ENCODE measurements at places on chromosomes 16 and 17. TPM values are rescaled to one million over a fixed set of nuclear protein-coding genes. Genes with fewer than 3 reads are reported as not detected.

Gene KCNH6
- not detected for total RNA-seq

Gene CD300E
- total RNA-seq = 1.2 TPM

Gene MYH11
- 23.3 TPM for total RNA-seq

Gene COPZ2
- 43.1 TPM for total RNA-seq

DNA sequence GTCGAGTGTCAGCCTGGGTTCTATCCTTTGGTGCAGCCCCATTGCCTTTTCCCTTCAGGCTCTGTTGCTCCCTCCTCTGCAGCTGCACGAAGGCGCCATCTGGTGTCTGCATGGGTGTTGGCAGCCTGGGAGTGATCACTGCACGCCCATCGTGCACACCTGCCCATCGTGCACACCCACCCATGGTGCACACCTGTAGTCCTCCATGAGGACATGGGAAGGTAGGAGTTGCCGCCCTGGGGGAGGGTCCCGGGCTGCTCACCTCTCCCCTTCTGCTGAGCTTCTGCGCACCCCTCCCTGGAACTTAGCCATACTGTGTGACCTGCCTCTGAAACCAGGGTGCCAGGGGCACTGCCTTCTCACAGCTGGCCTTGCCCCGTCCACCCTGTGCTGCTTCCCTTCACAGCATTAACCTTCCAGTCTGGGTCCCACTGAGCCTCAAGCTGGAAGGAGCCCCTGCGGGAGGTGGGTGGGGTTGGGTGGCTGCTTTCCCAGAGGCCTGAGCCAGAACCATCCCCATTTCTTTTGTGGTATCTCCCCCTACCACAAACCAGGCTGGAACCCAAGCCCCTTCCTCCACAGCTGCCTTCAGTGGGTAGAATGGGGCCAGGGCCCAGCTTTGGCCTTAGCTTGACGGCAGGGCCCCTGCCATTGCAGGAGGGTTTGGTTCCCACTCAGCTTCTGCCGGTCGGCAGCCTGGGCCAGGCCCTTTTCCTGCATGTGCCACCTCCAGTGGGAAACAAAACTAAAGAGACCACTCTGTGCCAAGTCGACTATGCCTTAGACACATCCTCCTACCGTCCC, 2.9 kb downstream of the CTRL start:
- no peak for DNase-seq

- no peak for DNase-seq
Measured at GRCh38 chr16:10090816-10091215, 91.4 kb downstream of the GRIN2A start.

DNA sequence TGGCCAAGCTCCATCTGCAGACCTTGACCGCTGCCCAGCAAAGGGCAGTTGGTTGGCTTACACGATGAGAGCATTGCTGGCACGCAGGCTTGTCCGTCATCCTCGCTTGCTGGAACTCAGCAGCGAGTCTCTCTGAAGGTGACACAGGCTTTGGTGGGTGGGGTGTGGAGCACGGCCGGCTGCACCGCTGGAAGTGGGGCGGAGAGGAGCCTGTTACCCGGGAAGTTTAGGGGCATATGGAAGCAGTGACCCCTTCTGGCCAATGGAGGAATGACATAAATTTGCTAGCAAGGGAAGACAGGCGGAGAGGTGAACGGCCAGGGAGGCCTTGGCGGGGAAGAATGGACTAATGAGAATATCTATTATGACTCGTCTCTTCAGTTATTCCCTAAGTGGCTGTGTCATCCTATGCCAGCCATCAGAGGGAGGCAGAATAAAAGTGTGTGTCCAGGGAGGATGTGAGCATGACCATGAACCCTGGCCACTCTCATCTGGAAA, 65.9 kb upstream of the SDK2 start:
- DNase-seq = no peak

- no peak for DNase-seq
Measured at GRCh38 chr17:57261084-57261461, 4.8 kb downstream of the MSI2 start.

DNA sequence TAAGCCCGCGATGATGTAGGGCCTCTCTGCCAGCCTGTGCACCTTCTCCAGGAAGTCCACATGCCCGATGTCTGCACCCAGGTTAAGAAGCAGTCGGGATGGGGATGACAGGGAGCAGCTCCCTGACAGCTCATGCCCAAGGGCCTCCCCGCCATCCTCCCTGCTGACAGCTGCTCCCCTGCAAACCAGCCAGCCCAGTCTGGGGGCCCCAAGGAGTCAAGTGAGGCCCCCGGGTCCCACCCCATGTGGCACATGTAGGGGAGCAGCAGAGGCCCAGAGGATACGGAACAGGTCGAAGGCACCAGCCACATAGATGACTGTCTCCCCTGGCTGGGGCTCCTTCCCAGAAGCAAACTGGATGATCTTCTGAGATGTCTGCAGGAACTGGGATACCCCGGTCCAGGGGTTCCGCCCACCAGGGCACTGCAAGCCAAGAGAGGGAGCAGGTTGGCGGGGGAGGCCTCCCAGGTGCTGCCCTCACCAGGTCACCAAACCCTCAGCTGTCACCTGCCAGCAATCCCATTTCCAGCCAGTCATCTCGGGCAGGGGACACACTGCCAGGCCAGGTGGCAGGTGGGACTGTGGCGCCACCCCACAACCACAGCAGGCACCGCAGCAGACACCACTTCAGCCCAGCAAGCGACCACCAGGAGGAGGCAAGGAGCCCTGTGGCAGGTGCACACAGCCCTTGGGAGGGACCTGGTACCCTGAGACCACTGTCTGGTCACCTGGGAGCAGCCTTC, 4.6 kb downstream of the PCYT2 start:
- no peak for DNase-seq

DNA sequence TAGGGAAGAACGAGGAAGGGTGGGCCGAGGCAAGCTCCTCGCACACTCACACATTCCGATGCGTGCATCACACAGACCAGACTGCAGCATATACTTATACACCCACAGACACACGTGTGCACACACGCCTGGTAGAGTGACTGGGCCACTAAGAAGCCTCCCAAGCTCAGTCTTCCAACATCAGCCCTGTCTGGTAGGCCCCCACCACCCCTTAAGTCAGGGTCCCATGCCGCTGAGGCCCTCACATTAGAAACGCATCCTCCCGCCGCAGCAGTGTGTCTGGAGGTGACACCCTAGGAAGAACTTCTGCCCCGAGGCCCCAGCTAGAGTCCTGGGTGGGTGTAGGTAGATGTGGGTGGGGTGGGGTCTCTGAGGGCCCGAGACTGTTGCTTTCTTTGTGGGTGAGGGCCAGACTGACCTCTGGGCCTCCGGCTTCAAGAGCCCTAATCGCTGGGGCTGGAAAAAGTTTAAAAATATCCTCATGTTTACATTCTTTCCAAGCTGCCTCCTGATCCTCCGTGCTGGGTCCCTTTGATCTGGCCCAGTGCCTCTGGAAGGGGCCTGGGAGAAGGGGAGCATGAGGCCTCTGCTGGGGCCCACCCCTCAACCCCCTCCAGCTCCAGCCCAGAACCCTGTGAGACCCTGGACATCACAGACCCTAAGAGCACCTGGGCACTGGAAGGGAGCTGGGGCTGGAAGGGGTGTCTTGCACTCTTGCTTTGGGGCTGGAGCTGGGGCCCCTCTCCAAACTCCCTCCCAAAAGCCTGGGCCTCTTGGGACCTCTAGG, 13.6 kb downstream of the CDH16 start:
- DNase-seq = no peak

Measured in skin of body (tissue), 3 donors.